ENCODE measurements at places on chromosomes 7 and 10.

DNA sequence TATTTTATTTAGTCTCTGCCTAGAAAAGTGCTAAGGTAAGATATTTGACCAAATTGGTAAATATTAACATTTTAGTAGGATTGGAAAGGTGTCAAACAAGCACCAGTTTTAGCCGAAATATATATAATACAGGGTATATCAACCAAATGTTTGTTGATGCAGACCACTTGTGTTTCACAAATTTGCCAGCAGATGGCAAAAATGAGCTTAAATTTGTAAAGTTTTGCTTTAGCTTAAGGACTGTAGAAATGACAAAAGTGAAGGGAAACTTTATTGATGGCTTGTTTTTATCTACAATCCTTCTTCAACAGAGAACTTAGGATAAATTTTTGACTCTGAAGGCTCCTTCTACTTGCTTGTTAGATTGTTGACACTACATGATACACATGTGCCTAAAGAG is 4.8 kb upstream of the POLR1F start:
- peak; percentile 80 for DNase-seq

GRCh38 chr10:132702601-132703418 is 83.1 kb downstream of the NKX6-2 start:
- DNase-seq, result no peak

- no peak for DNase-seq
Measured at GRCh38 chr7:87164433-87164832, 12.2 kb downstream of the DMTF1 start.

DNA sequence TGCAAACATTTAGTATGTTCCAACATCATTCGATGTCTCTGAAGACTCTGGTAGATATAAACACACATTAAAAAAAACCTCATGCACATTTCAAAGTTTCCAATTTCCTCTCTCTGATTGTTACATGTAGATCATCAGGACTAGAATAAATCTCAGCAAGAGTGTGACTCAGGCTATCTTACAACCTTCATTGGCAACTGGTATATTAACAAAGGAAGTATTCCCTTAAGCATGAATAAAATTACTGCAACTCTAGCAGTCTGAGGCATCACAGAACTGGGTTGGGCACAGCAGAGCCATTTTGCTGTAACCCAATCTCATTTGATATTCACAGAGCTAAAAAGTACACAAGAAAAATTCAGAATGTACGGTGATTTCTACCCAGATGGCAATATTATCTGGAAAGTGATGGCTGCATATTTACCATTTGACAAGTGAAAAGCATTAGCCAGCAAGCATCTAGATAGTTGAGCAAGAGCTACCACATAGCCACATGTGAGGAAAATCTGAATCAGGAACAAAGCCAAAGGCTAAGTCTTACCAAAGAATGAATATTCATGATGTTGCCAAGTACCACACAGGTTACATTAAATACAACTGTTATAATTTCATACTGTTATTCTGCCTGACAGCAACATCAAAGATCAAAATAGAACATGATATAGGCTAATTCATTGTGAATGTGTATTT is 232.2 kb downstream of the CRPPA start:
- DNase-seq, result no peak

DNA sequence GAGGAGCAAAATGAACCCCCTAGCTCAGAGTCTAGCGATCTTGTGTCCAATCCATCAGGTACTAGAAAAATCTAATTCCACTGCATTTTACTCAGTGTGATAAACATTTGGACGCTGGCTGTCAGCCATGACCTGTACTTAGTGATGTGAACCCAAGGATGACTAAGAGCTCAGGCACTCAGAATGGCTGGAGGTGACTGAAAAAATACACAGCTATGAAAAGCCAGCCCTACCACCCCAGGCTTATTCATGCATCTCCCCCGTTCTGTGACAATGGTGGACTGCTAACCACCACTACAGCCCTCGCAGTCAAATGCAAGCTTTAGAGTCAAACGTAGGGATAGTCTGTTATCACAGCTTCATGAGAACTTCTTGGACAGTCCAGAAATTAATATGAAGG is 14.9 kb downstream of the AFAP1L2 start:
- DNase-seq, result no peak

- DNase-seq, result no peak
Measured at GRCh38 chr7:18806177-18806576, 310.6 kb downstream of the HDAC9 start.

GRCh38 chr7:143002898-143003297 is 24.0 kb downstream of the OR9A2 start:
- no peak for DNase-seq

- no peak for DNase-seq
Measured at GRCh38 chr7:38806912-38807311, 102.1 kb downstream of the VPS41 start.

DNA sequence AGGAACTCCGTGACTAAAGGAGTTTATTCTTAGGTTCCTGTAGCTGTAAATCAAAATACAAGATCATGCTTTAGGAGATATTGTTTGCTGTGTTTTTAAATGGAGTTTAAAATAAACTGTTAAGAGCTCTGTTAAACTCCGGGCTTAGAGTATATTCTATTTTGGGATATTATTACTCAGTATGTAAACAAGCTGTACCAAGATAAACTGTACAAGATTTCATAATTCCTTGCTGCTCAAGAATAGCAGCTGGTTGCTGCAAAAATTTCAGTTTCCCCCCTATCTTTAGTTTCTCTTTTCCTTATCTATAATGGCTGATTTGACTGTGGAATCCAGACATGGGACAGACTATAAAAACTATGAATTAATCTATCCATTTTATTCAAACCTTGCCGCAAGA is 215.7 kb downstream of the HTR7 start:
- DNase-seq, result no peak

- no peak for DNase-seq
Measured at GRCh38 chr10:116877391-116877790, 28.1 kb downstream of the ENO4 start.

DNA sequence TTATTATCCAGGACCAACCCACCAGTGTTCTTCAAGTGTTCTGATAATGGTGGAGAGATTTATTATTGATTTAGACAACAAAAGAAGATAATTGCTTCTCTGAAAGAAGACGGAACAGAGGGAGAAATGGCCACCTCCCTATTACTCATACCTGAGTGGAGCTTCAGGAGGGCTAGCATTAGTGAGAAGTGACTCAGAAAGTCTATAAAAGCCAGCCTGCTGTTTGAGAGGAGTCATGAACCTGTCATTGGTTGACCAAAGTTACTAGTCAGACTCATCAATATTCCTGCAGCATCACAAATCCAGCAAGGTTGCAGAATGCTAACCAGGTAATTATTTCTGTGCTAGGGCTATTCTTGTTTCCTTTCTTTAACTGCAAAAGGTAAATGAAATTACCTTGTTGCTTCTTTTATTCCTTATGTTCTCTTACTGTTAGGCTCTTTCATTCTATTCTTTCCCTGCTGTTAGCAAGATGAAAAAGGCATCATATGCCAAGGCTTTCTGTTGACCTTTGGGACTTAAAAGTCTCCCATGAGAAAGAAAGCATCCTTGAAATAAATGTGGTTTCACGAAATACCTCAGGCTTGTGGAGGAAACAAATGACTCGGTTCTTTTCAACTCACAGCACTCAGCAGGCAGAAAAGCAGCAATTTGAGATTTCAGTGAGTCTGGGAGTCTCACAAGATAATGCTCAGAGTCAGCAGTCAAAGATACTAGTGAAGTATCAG is 256.4 kb upstream of the PHYHIPL start:
- DNase-seq, result peak; percentile 86

DNA sequence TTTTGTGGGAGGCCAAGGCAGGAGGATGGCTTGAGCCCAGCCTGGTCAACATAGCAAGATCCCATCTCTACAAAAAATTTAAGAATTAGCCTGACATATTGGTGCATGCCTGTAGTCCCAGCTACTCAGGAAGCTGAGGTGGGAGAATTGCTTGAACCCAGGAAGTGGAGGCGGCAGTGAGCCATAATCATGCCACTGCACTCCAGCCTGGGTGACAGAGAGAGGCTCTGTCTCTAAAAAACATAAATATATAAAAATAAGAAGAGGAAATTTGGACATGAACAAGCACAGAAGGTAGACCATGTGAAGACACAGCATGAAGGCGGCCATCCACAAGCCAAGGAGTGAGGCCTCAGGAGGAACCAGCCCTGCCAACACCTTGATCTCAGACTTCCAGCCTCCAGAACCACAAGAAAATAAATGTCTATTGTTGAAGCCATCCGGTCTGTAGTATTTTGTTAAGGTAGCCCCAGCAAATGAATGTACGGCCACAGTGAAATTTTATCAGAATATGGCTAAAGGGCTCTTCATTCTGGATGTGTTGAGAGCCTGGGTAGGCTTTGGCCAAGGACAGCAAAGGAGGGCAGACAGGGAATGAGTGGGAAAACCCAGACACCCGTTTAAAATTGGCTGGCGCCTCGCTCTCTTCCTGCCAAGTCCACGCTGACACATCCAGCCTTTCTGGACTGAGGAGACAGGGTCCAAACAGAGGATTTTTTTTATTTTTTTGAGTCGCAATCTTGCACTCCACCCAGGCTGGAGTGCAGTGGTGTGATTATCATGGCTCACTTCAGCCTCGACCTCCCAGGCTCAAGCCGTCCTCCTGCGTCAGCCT is 12.9 kb upstream of the GRID2IP start:
- DNase-seq, result no peak

GRCh38 chr7:84181628-84182027 is 13.0 kb downstream of the SEMA3A start:
- DNase-seq, result peak; percentile 83

DNA sequence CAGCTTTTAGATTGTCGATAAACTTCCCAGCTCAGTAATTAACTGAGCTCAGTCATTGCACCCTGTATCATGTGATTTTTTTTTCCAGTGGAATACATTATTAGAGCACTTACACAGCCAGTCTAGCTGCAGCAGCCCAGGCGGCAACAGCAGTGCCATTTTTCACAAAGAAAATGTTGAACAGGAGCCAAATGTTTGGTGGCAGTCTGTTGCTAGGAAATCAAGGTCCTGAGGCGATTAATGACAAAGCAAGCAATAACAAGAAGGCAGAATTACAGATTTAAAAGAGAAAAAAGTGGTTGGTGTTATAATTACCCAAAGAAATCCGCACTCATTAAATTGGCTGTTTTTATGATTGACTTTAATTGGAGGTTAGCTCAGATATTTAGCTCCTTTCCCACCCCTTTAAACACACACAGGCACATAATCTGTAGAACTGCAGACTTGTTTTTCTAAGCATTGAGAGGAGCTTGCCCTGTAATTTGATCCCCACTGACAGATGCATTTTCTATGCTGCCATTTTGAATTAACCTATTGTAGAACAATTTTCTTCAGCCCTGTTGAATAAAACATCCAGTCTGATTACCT is 267.4 kb downstream of the ADK start:
- DNase-seq, result peak; percentile 82

- DNase-seq, result no peak
Measured at GRCh38 chr10:34374356-34375045, 440.6 kb downstream of the PARD3 start.

DNA sequence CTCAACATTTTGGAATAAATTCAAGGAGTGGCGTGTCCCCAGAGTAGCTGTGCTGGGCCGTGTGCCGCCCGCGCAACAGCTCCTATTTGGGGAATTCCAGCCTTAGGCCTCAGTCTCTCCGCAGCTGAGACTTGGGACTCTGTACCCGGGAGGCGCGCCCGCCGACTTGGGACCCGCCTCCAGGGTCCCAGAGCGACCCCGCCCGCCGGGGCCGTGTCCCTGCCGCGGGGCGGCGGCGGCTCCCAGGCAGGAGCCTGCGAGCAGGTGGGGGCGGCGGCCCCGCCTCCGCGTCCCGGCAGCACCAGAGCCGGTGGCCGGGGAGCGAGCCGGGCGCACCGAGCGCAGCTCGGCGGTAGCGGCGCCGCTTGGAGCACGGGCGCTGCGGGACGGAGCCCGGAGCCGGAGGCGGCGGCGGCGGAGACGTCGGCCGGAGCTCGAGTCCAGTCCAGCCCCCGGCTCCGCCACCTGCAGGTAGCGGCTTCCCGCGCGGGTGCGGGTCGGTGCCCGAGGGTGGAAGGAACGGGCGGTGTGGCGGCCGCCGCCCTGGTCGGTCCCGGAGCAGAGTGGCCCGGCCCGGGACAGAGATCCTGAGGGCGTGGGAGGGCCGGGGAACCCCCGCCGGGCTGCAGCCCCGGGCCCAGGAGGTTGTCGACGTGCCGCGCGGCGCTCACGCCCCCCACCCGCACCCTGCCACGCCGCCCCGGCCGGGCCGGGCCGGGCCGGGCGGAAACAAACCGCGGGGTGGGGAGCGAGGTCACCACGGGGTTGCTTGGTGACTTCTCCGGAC is at the start of gene WIPF3:
Gene WIPF3 (plus strand): TSS at position 301 of the 787 bp plus-strand sequence. CDS start 28,217 bp downstream, outside the sequence.
- DNase-seq, result no peak

DNA sequence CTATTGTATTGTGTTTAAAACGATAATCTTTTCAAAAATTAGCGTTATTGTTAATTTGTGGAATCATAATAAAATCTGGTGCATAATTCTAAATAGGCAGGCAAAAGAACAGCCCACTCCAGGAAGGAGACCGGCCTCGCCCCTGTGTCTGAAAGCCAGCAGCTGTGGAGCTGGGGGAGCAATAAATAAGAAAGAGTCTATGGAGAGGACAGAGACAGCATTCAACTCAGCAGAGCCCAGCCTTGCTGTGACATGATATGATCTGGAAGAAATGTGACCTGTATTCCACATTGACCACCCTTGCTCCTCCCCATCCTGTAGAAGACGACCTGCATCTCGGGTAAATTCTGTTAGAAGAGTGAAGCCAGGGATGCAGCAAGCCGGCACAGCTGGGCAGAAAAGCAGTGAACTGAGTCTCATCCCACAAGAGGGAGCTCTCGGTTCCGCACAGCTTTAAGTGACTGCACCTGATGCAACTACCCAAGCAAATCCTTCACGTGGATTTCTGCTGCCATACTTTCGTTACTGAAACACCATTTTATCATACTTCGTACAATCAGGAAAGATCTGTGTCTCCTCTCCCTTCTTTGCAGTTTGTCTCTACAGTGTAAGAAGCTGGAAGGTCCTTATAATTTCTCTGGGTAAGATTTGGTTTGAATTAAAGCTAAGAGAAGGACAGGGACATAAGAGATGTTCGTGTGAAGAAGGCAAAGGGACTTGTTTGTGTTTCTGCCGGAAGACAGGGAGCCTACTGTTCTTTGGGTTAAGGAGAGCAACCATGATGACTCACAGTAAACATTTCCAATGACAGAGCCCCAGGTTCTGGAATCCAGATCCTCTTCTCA is 427.1 kb downstream of the GPAM start:
- DNase-seq, result peak; percentile 95

DNA sequence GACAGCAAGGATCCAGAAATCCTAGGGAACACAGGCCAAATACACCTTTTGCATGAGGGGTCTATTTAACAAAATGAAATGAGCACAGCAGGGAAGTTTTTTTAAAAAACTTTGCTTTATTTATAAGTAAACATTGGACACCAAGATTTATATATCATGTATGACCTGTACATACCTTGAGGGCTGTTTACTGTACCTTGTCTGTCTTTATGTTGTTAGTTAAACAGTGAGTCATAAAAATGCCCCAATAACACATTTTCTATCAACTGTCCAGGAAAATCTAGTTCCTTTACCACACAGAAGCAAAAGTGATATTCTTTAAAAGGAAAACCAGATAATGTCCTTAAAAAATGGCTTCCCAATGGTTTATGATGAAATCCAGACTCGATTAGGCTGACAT is 45.1 kb upstream of the AGR3 start:
- DNase-seq, result no peak
